NK-92 treated with Interleukin-12 subunit alpha and Interleukin-12 subunit beta, amount 100 ng/mL, for 24 hours (cell line): ENCODE measurements at places on chromosomes 5 and 9.
A peak's percentile ranks its signal among the peaks of the same experiment; 100 is the strongest.

GRCh38 chr5:71651579-71651978 is 64.4 kb downstream of the MCCC2 start:
- no peak for DNase-seq

- peak; percentile 38 for DNase-seq
Observed at GRCh38 chr5:132830436-132831094, at the start of gene SHROOM1. SHROOM1 (minus strand) TSS chr5:132830647; CDS start chr5:132826140, 4,507 bp downstream.

DNA sequence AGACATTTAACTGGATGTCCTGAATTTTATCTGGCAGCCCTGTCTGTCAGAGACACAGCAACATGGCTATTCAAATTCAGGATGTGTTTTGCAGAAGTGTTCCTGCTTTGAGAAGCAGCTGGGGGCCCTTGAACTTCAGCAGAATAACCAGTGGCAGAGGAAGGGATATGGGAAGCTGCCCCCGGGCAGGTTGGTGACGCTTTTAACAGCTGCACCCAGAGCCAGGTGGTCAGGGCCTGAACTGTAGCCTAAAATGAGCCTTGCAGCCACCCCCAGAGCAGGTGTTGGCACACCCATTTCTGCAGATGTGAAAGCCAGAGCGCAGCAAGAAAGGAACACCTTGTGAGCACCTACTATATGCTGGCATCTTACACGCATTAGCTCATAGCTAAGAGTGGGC is 128.7 kb upstream of the BOD1 start:
- no peak for DNase-seq

DNA sequence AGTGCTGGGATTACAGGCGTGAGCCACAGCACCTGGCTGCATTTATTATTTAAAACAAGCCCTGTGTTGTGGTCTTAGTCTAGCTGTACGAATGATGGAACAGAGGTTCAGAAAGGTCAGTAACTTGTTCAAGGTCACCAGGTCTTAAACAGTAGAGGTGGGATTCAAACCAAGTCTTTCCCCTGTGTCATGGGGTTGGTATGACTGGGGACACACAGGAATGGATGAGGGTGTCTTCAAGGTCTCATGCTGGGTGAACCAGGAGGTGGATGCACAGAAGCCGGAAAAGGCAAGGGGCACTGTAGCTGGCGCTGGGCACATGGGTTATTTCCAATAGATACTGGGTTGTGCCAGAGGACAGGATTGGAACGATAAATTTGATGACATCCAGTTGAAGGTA is 32.2 kb upstream of the TJP2 start:
- no peak for DNase-seq

- no peak for DNase-seq
Observed at GRCh38 chr9:5113523-5113922, 71.9 kb downstream of the INSL6 start.

GRCh38 chr9:28888806-28889205 is 1315.5 kb upstream of the C9orf72 start:
- DNase-seq, result no peak

- DNase-seq, result no peak
Observed at GRCh38 chr5:148388696-148389095, 4.9 kb downstream of the FBXO38 start.

DNA sequence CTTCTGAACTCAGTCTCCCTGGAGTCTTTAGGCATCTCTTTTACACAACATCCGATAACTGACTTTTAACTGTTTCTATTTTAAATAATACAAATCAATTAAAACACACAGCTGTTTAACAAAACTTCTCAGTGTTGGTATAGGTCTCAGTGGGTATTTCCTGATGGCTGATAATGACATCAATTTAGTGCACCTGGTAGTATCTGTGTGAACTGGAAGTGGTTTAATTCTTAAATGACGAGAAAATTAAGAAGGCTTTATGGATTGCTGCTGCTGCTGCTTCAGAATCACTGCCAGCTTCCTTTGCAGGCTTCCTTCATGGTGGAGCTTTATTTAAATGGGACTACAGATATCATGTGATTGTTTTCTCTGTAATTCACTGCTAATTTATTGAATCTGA is 92.3 kb downstream of the RPS23 start:
- no peak for DNase-seq

- peak; percentile 90 for DNase-seq
Observed at GRCh38 chr5:177133096-177133852, at the start of gene NSD1. NSD1 (plus strand) TSS chr5:177133773; CDS start chr5:177135104, 1,331 bp downstream.

DNA sequence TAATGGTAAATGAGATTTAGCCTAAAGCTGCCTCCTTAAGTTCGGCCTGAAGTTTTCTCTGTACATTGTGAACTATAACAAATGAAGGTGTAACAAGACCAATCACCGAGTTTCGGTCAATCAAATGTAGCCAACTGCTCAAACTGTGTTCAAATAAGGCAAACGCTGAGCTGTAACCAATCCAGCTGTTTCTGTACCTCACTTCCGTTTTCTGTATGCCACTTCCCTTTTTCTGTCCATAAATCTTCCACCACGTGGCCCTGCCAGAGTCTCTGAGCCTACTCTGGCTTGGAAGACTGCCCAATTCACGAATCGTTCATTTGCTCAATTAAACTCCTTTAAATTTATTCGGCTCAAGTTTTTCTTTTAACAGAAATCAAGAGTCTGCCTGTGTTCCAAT is 193.5 kb upstream of the KLF9 start:
- no peak for DNase-seq

DNA sequence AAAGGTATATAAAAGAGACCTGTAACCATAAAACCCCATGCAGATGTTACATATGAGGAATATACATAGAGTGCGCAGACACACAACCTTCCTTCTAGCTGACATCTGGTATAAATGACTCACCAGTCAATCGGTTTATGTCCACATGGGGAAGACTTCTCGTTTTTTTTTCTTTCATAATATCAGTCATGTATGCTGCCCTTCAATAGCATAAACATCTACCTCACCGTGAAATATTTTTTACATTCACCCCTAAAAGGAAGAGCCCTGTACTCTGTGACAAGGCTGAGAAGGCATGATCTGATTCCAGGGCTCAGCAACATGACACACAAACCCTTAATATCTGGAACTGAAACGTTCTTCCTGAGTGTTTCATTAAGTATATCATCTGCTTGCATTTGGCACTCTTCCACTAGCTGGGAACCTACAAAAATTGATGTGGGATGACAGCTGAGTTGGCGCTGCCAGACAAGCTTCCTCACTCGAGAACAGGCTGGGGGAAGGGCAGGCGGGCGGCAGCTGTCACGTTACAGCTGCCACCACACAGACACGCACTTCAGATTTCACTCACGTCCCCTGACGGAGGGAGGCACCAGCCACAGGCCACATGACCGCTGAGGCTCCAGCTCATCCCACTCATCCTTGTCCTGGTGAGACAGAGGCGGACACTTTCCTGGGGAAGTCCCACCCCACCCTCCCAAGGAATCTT is 74.2 kb downstream of the SHB start:
- DNase-seq, result no peak

GRCh38 chr9:21576331-21577189 is 94.4 kb upstream of the IFNE start:
- no peak for DNase-seq
